ENCODE measurements at places on chromosomes 4 and X.

DNA sequence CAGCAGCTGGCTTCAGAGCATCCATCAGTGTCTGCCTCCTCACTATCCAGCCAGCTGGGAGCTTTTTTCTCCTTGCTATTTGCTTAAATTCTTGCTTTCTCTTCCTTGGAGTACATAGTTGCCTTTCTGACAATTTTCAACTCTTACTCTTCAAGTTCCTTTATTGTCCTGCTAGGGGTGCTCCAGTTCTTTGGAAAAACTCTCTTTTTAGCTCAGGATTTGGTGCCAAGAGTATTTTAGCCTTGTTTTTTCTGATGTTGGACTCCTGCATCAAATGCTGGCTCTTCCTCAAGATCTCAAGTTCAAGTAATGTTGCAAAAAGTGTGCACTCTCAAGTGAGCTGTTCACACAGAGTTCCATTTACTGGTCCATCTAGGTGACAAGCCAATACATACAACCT is 126.4 kb downstream of the KDR start:
- DNase-seq: no peak

DNA sequence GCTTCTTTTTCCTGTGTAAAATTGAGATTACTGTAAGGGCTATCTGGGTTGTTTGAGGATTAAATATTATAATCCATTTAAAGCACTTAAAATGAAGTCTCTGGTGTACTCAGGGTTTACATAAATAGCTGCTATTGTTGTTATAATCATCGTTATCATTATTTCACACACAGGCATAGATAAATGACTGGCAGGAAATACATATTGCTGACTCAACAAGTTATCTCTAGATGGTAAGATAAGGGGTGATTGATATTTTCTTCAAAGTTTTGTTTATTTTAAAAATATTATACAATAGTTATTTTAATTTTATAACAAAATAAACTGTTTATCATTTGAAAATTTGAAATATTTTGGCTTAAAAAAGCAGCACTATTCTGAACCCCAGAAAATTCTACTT is 134.3 kb upstream of the DCAF12L2 start:
- no peak for DNase-seq

GRCh38 chr4:182478475-182478874 is 235.3 kb downstream of the TENM3 start:
- no peak for DNase-seq

- DNase-seq: no peak
These were observed 660 bp downstream of the WWC2 start for GRCh38 chr4:183099537-183100297.

- no peak for DNase-seq
These were observed 1.2 kb downstream of the AASDH start for GRCh38 chr4:56386091-56386490.

- no peak for DNase-seq
These were observed 83.0 kb downstream of the PJA1 start for GRCh38 chrX:69082055-69082752.

Measured in activated CD8-positive, alpha-beta memory T cell treated with anti-CD3 and anti-CD28 coated beads for 4 hours (primary cell).